ENCODE measurements at places on chromosomes 4 and X.

DNA sequence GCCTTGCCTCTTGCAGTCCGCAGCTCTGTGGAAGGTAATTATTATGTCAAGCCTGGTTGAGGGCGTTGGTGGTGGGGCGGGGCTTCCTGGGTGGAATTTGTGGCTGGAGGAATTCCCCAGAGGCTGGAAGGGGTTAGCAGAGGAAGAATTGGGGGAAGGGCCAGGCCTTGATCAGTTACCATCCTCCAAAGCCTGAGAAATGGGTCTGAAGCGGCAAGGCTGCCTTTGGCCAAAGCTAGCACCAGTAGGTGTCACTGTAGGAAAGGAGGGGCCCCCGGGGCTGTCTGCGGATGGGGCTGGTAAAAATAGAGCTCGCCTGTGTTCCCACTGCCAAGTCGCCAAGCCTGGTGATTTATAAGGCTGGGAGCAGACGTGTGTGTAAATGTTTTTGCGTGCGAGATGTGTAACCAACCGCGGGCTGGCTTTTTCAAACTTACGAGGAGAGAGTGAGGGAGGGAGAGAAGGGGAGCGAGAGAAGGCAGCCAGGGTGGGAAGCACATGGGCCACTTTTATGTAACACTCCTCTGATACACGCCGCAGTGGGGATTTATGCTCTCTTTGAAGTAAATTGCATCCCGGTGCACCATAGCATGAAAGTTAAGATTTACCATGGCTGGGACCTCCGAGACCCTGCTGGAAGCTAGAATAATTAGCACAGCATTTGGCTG is 367.0 kb downstream of the BCOR start:
- DNase-seq, result no peak

DNA sequence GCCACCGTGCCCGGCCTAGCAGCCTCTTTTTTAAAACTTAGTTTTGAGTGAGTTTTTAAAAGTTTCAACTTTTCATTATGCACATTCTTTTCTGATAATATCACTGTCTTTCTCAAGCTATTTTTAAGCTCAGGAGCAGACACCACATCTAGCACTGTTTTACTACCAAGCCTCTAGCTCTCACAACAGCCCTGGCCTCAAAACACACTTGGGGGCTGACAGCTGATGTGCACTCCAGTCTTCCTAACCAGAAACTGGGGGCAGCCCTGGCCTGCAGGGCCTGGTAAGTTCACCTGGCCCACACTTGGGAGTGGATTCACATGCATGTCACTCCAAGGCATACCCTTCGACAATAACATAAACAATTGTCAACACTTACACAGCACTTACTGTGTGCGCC is 34.0 kb downstream of the CENPU start:
- DNase-seq, result no peak

- no peak for DNase-seq
Observed at GRCh38 chr4:138218976-138219375, 23.2 kb downstream of the SLC7A11 start.

DNA sequence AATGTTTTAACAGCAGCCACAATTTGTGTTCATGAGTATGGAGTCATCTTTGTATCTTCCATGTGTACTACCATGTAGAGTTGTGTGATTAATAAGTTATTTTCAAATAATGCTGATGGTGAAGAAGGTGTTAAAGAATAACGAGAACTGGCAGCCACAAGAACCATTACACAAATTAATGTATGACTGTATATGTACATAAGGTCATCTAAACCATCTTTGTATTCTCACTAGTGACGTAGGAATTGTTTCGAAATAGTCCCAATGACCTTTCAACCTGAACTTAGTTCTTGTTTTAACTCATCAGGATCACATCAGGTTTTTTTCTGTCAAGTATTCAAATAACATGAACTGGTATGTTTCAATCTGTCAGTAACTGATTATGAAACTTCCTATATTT is 48.3 kb upstream of the NOCT start:
- no peak for DNase-seq

DNA sequence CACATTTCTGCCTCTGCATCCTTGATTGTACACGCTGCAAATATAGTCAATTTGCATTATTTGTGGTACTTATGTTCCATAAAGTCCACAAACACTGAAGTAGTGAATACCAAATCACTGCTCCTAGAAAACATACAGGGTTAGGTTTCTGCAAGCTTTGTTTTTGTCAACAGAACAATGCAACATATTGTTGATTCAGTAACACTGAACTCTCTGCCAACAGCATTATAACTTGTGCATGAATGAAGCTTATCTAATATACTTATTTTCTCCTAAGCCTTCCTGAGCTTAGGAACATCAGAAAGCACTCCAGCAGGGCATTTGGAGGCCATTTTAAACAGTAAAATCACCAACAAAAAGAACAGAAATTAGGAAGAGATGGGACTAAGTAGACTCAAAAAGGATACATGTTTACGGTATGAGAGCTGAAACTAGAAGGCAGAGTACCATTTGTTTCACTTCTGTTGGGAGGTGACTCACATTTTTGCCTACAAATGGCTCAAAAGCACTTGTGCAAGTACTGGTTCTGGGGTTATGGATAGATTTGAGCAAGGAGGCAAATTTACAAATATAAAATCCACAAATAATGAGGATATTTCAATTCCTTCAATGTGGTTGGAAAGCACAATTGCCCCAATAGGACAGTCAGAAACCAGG is 14.1 kb downstream of the COX18 start:
- no peak for DNase-seq

- no peak for DNase-seq
Observed at GRCh38 chr4:25861951-25862410, 807 bp downstream of the SEL1L3 start.

- no peak for DNase-seq
Observed at GRCh38 chr4:175435381-175435783, 376.7 kb downstream of the GPM6A start.

GRCh38 chr4:186699298-186699697 is 24.4 kb downstream of the FAT1 start:
- no peak for DNase-seq

- no peak for DNase-seq
Observed at GRCh38 chr4:73421708-73422457, 14.1 kb upstream of the AFP start.

GRCh38 chrX:22063284-22063683 is 31.2 kb downstream of the PHEX start:
- no peak for DNase-seq

DNA sequence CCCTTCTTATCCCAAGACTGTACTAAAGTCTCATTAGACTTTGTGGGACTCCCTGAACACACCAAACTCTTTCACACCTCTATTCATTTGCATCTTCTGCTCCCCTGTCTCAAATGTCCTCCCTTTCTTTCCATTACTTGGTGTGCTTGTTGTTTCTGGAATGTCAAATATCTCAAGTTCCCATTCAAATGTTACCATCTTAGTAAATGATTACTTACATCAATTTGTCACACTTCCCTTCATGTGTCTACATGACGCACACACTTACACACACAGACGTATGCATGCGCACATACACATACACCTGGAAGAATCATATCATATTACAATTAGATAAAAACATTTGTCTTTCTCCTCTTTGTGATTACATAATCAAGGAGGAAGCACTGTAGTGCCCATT is 210.8 kb upstream of the TEX13C start:
- DNase-seq, result no peak

GRCh38 chr4:130074096-130074495 is 978.1 kb downstream of the C4orf33 start:
- no peak for DNase-seq

DNA sequence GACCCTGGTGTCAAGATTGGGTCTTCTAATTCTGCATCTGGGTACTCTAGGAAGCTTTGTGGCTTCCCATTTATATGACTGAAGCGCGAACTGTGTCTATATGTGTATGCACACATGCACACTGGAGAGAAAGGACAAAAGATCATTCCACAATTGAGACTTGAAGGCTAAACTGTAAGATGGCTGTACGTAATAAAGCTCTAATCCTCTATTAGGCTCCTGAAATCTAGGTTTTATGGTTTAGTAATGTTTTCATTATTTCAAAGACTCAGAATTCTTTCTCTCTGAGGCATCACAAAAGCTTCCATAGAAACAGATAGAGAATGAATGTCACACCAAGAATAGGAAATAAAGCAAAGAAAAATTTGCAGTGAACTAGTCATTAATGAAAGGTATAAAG is 320.7 kb upstream of the FTHL17 start:
- no peak for DNase-seq

DNA sequence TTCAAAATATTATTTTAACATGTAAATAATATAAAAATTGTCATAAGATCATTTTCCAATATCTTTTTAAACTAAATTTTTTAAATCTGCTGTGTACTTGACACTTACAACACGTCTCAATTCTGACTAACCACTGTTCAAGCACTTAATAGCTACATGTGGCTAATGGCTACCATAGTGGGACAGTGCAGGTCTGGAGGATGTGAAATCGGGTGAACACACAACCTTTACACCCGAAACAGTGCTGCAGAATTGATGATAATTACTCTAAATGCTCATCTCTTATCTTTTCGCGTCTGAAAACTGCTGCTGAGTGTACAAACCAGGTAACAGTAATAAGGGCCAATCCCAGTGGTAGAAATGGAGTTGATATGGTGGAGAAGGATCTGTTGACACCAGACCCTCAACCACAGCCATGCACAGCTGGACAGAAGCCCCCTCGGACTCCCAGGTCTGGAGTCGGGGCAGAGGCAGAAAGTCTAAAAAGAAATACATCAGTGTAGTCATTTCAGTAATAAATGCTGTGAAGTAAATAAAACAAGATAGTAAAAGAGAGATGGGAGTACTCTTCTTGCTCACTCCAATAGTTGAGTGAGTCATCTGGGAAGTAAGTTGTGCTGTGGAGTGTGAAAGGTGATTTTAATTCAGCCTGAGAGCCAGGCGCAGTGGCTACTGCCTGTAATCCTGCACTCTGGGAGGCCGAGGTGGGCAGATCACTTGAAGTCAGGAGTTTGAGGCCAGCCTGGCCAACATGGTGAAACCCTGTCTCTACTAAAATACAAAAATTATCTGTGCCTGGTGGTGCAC is 150.0 kb downstream of the CBR4 start:
- DNase-seq, result no peak

DNA sequence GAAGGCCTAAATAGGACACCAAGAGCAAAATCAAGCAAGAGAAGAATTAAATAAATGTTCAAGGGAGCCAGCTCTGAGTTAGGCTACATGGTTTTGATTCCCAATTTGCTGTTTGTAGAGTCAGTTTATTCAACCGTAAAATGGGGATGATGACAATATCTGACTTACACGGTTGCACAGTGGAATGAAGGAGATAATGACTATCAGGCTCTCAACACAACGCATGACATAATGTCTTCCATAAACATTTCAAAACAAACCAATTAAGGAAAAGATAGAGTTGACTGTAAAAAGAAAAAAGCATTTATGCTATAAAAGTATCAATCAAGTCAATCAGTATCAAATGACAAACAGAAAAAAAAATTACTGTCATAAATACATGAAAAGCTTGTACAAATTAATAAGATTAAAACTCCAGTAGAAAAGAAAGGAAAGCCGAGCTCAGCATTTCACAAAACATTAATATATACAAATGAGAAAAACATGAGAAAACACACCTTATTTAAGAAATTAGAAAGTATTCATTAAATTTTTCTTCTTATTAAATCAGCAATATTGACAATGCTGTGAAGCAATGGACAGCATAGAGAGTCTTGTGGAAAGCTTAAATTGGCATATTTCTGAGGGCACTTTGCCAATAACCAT is 179.0 kb downstream of the SCFD2 start:
- no peak for DNase-seq

DNA sequence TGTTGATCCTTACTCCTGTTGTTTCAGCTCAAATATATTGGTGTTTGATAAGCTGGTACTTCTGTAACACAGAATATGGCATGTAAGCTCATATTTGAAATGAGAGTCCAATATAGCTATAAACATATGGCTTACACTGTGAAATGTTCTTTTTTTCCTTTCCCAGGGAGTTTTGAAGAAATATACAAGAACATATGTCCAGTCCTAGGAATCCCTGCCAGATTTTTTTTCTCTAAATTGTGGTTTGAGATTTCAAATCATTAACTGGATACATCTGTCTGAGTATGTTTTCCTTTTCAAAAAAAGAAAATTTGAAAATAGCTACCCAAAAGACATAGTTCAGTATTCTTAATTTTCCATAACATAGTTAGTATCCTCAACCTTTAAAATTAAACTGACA is 60.2 kb downstream of the HMGB2 start:
- DNase-seq, result no peak

DNA sequence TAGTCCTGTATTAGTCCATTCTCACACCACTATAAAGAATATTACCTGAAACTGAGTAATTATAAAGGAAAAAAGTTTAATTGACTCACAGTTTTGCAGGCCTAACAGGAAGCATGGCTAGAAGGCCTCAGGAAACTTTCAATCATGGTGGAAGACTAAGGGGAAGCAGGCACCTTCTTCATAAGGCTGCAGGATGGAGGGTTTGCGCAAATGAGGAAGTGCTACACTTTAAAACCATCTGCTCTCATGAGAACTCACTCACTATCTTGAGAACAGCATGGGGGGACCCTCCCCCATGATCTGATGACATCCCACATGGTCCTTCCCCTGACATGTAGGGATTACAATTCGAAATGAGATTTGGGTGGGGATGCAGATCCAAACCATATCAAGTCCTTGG is 12.1 kb upstream of the MAGEA11 start:
- no peak for DNase-seq

DNA sequence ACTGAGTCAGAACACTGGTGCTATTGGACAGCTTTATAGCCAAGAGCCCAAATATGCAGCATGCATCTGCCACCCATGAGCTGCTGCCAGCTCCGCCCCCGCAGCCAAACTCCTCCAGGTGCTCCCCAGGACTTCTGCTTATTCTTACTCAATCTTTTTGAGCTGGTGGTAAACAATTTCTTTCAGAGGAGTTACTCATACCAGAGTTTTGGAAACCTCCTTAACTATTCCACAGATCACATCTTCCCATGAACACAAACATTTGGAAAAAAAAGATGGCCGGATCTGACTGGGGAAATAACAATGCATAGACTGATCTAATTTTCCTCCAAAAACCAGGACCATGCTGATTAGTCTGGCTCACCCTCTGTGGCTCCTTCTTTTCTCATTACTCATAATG is 399.9 kb downstream of the GPM6A start:
- DNase-seq, result no peak

DNA sequence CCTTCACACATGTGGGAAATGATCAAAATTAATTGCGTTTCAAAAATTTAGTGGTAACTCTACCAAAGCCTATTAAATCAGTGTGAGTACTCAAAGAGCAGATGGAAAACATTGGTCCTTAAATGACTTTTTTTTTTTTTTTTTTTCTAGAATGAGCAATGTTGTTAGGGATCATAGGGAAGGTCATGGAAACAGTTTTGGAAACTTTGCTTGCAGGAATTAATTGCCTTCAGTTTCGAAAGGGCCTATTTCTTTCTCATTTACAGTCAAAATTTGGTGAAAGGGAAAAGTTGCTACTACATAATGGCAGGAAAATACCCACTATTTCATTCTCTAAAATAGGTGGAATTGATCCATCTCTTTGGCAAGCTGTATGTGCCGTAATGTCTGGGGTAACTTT is 160.9 kb downstream of the RTL9 start:
- DNase-seq, result no peak

Data from NCI-H187 (cell line).